Astrocyte (in vitro differentiated cells and primary cell): ENCODE measurements at places on chromosomes 2 and 18.

- no peak for DNase-seq
Observed at GRCh38 chr2:220442012-220442411, 814.6 kb downstream of the SLC4A3 start.

GRCh38 chr2:149223472-149224095 is 106.8 kb upstream of the LYPD6 start:
- no peak for DNase-seq

GRCh38 chr18:47427923-47428637 is 176.6 kb upstream of the SKOR2 start:
- DNase-seq, result no peak

DNA sequence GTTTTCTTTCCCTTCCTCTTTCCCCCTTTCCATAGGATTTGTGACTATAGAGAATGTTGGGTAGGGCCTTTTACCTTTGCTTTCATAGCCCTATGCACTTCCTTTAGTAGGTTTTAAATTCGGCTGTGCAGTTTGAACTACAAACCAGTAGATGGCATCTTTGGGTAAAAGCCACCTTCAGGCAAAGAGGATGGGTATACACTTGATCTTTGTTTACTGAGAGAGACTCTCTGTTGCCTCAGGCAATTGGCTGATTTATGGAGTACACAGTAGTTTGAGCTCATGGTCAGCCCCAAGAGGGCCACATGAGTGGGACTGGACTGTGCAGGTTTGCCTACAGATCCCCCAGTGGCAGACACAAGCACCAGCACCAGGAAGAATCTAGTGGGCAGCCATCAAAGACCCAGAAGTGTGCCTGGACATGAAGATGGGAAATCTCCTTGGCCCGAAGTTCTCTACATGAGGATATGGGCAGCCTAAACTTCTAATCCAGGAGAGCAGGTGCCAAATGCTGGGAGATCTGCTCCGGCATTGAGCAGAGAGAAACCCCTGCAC is 1304.3 kb upstream of the DDX18 start:
- DNase-seq, result no peak

DNA sequence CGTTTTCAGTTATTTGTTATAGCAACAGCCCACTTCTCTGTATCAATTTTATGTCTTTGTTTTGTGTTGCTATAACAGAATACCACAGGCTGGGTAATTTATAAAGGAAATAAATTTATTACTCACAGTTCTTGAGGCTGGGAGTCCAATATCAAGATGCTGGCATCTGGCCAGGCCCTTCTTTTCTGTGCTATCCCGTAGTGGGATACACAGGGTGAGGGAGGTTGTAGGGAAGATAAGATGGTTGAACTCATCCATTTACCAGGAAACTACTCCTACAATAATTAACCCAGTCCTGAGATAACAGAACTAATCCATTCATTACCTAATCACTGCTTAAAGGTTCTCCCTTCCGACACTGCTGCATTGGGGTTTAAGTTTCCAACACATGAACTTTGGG is 220.7 kb downstream of the TPGS2 start:
- DNase-seq, result no peak

- no peak for DNase-seq
Observed at GRCh38 chr2:42793334-42794270, 1.2 kb upstream of the HAAO start.

GRCh38 chr2:169877398-169877797 is 50.1 kb downstream of the UBR3 start:
- DNase-seq, result no peak

DNA sequence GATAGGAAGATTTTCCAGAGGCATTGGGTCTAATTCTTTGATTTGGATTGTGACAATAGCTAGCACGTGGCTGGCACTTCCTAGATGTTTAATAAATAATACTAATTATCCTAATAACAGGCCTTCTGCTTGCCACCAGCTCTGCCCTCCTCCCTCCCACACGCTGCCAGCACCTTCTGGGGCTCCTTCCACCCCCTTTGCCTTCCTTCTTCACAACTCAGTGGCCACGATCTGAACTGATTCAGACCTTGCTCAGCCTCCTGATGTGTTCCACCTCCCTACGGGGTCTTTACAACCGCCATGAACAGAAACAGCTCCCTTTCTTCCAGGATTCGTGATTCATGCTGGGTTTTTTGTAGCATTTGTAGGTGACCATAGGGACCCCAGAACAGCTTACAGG is 310.3 kb upstream of the HS6ST1 start:
- no peak for DNase-seq

- DNase-seq, result peak; percentile 63
Observed at GRCh38 chr2:205858881-205859441, 176.7 kb downstream of the NRP2 start.

DNA sequence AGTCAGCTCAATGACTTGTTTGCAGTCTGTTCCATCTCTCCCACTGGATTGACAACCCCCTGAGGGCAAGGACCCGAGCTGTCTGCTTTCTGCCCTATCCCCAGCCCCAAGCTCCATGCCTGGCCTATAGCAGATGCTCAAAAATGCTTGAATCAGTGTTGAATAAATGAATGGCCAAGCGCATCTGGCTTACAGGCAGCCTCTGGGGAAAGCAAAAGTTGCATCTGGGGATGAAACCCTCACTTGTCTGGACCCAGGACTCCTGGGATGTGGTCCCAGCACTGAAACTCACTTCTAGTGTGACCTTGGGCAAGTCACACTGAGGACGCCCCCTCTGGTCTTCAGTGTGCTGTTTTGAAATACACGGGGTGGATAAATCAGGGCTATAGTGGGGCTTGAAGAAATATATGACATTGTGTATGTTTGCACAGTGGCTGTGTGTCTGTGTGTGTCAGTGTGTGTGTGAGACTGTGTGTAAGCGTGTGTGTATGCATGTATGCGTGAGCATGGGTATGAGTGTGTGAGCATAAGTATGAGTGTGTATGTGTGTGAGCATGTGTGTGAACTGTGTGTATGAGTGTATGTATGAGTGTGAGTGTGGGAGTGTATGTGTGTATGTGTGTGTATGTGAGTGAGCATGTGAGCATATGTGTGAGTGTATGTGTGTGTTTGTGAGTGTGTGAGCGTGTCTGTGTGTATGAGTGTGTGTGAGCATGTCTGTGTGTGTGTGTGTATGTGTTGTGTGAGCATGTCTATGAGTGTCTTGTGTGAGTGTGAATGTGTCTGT is 27.8 kb upstream of the TNS1 start:
- no peak for DNase-seq

DNA sequence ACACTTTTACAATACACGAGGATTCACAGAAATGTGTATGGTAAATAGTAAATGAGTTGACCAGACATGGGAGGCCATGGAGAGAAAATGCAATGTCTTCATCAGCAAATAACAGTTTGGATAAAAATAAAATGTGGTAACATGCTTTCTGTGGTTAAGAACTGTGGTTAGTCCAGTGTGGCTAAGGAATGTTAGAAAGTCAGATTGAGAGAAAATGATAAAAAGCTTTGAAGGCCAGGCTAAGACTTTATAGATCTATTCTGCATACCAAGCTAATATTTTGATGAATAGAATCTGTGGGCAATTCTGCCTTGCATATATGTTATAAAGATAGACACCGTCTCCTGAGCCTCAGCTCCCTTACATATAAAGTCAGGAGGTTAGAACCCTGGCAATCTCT is 215.9 kb downstream of the SOX11 start:
- peak; percentile 62 for DNase-seq

- DNase-seq, result no peak
Observed at GRCh38 chr2:196827356-196827755, 18.2 kb upstream of the C2orf66 start.

DNA sequence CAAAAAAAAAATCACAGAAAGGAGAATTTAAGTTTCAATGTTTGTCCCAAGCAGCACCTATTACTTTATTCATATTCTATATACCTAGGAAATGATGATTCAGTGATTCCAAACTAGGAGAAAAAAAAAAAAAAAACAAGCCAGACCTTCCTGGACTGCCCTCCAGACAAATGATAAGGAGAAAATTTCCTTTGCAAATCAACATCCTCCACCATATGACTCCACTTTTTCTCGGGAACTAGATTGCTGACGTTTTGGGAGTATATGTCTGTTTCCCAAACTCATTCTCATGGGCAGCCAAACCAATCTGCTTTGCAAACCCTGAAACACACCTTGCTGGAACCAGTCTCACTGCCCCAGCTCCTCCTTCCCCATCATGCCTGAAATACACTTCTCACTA is 16.8 kb downstream of the AP1S3 start:
- DNase-seq, result no peak

GRCh38 chr2:234533626-234534025 is 36.7 kb upstream of the ARL4C start:
- no peak for DNase-seq

GRCh38 chr2:159637988-159638501 is 21.7 kb upstream of the BAZ2B start:
- peak; percentile 99 for DNase-seq

GRCh38 chr2:207711750-207712530 is 500 bp downstream of the CCNYL1 start:
- DNase-seq, result peak; percentile 30

DNA sequence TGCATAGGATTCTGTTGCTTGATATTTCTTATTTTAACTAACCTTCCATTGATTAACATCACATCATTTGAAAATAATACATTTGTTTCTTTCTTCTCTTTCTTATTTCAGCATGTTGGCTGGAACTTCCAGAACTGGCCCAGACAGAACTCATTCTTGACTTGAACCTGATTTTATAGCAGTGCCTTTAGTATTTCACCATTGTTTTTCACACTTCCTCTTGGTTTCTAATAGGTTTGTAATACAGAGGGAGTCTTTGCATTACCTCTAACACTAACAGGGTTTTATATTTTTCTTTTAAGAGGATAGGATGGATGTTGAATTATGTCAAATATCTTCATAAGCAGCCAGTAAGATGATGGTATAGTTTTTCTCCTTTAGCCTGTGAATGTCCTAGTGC is 39.2 kb downstream of the SEMA4F start:
- no peak for DNase-seq

GRCh38 chr2:182220998-182221397 is 205.8 kb downstream of the PDE1A start:
- DNase-seq, result no peak

- DNase-seq, result no peak
Observed at GRCh38 chr2:85401844-85402243, 8.3 kb downstream of the CAPG start.

DNA sequence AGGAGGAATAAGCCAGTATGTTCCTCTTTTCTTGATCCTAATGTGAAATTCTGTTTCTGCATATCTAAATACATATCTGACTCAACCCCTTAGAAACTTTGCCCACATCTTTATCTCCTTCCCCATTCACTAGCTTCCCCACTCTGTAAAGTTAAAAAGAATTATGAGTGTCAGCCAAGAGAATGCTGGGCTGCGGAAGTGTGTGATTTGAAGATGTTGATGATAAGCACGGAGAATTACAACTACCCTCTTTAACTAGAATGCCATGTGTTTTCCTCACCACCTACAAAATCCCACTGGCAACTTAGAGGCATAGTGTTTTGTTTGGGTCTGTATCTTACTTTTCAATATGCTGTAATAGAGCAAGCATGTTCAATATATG is 490.4 kb upstream of the FANCL start:
- DNase-seq, result no peak

DNA sequence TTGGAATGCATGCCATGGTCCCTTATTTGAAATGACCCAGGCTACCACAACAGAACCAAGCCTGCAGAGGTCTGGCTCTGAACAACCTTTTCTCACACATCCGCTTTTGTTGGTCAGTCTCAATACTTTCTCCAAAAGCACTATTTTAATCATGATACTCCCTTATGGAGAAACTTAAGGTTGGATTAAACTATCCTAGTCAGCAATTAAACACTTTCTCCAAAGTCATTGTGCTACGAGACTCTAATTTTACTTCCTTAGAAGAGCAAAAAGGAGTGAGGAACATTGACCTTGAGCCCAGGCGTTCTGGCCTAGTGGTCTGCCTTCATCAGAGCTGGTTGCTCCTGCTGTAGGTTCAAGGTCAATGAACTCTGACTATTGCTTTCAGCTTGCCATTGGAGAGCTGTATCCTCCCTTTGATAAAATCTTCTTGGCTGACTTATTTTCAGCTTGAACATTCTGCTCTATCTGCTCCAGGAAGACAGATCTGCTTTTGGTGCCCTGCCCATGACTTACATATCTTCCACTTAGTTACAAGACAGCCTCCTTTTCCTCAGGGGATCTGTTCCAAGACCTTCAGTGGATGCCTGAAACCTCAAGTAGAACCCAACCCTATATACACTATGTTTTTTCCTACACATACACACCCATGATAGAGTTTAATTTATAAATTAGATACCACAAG is 91.2 kb downstream of the NCKAP5 start:
- DNase-seq, result no peak

DNA sequence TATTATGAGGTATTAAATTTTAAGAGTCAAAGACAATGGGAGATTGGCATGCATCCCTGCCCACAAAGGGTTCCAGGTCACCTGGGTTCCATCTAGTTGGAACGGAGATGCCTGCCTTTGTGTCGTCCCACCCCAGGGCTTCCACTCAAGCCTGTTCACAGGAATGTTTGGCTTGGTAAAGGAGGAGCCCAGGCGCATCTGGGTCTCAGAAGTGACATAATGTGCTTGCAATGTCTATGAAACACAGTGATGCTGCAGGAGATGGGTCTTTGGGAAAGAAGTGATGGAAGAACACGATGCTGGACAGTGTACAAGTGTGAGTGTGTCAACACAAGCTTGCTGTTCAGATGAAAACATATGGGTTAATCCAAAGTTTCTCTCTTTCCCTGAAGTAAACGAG is 49.6 kb upstream of the ZNF396 start:
- no peak for DNase-seq

DNA sequence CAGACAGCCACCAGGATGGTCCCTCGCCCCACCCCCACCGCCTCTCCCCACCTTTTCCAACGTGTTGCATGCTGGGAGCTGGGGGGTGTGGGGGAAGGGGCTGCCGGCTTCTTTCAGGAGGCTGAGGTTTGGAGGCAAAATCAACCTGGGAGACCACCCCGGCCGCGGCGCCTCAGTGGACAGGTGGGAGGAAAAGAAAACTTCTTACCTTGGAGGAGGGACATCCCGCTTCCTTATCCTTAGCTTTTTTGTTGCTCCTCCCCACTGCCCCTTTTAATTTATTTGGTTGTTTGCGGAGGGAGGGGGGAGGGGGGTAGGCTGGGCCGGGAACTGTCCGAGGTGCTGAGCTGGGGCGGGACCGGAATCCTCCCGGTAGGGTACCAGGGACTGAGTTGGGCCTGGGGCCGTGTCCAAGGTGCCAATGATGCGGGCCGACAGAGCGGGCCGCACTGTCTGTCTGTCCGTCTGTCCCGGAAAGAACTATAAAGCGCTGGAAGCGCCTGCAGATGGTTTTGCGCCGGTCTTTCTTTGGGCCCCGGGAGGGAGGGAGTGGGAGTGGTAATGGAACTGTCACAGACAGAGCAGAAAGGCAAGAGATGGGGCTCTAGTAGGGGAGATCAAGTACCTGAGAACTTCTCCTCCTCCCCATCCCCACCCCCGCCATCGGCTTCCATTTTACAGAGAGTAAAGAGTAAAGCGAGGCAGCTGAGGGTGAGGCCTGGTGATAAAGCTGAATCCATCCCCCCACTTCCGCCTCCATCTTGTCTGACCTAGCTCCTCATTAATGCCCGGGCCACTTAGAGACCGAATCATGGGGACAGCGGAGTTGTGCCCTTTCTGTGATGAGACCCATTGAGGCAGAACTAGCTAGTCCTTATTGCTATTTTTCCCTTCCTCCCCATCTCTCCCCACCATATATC is 2.4 kb downstream of the CDK5R2 start:
- DNase-seq, result no peak

- DNase-seq, result no peak
Observed at GRCh38 chr18:79515331-79515730, 119.6 kb downstream of the NFATC1 start.

- no peak for DNase-seq
Observed at GRCh38 chr2:233101141-233101540, 41.0 kb downstream of the INPP5D start.
